Activated CD8-positive, alpha-beta memory T cell treated with anti-CD3 and anti-CD28 coated beads for 1 hour (primary cell): ENCODE measurements at places on chromosomes 3 and 15.

- no peak for DNase-seq
Observed at GRCh38 chr3:32121137-32121536, 14.7 kb downstream of the GPD1L start.

DNA sequence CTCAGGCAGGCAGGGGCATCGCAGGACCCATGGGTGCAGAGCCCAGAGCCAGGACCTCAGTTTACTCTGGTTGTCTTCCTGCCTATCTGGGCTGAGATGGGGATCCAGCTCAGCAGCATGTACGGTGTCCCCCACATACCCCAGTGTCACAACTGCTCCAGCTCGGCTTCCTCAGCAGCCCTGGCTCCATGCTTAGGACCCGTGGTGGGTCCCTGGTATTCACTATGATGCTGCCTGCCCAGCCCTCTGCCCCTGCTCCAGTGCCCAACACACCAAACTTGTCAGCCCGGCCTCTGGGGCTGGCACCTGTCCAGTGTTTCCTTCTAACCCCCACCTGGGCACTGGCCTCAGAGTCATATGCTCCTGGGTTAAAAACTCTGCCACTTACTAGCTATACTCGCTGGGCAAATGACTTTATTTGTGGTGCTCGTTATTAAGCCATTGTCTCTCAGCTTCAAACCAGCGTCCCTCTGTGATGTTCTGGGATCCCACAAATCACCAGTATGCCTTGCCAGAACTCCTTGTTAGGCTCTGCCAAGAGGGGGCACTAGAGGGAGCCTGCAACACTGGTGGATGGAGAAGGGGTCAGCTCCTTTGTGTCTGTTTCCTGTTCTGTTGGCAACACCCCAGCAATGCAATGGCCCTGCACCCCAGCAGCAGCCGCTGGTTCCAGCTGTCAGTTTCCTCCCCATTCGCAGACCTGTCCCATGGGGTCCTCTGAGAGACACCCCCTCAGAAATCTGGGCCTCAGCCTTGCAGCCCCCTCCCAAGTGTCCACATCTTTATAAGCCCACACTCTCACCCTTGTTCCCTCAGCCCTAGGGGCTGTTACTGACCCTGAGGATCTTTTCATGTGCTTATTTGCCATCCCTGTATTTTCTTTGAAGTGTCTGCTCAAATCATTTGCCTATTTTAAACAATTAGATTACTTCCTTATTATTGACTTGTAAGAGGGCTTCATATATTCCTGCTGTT lies 24.1 kb upstream of the MRPS22 start:
- DNase-seq, result no peak

DNA sequence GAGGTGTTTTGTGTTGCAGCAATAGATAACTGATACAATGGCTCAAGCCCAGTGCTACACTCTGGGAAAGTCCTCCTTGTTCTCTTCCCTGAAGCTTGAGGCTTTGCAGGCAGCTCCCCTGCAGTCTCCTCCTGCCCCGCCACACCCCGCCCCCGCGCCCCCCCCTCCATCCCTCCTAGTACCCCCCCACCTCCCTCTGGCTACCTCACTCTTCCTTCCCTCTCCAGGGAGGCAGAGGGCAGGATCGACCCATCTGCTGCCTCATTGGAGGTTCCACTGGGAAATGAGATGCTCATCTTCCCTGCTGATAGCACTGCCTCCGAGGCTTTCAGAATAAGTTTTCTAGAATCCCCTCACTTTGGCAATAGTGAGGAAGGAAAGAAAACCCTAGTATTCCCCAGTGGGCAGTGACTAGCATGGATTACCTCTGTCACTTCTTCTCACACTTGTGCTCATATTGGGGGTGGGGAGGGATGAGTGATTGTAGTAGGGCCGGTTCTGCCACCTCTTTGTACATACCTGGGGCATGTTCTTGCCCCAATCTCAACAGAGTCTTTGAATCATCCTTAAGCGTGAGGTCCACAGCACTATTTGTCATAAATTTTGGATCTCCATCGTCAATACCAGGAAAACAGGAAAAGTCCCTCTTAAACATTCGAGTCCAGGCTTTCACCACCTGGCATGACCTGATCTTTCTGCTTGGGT lies 16.3 kb upstream of the RAB7A start:
- DNase-seq, result no peak

DNA sequence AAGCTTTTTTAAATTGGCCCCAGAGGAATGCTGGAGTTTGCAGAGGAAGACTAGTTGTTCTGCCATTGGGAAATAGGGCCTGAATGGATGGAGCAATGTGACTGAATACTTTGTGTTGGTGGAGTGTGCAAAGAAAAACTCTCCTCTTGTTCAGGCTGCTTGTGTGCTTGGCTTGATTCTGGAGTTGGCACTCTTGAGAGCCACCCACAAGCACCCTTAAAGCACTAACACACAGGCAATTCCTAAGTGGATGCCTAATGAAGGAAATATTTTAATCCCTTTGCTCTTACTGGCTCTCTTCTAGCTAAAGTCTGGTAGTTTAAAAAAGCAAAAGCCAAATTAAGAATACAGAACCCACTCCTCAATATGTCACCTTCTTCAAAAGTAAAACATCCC lies 304.4 kb upstream of the C2CD4B start:
- DNase-seq, result no peak

- DNase-seq, result no peak
Observed at GRCh38 chr3:120416868-120417267, 33.9 kb downstream of the FSTL1 start.

- no peak for DNase-seq
Observed at GRCh38 chr3:149377408-149378364, at the start of gene TM4SF1. TM4SF1 (minus strand) TSS chr3:149377649; CDS start chr3:149377547, 102 bp downstream.

DNA sequence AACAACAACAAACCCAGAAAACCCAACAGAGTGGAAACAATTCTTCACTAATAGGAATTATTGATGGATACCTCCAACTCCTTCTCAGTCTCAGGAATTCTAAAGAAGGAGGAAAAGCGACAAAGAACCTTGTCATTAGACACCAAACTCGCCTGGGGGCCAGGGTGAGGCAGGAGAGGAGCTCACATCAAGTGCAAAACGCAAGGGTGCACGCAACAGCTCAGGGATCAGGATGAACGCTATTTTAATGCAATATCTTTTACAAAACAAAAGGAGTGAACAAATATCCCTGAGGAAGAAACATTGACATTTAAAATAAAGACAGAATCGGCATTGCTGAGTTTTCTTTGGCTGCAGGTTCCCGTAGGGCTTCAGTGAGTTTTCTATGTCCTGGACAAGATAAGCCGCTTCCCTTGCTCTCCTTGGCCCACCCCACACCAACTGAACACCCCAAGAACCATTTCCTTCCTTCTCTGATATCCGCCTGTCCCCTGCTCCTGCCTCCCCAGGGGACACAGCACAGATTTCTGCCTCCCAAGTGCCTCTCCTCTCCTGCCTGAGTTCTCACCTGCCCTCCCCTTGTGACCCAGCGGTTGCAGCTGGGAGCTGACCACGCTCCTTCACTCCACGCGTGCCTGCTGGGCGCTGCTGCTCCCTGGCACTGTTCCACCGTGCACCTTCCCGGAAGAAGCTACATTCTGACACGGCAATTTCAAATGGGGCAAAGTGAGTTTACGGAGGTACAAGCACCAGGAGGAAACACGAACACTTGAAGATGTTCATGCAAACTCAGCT lies 63.0 kb downstream of the ATP10A start:
- DNase-seq, result no peak

DNA sequence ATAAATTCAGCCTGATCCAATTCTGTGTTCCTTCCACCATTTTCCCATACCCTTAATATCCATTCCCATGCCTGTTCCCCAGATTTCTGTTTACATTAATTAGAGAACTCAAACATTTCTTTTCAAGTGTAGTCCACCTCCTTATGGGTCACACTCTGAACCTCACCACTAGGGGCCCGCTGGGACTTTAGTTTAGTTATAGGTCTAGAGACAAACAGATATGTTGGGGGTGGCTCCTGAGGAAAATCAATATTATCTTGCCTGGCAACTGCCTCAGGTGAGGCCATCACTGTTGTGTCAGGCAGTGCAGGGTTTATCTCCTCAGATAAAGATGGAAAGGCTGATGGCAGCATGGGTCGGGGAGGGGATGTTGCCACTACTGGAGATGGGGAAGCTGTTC lies 72.8 kb downstream of the CLDN1 start:
- DNase-seq, result no peak

GRCh38 chr15:58734859-58735258 lies 14.6 kb downstream of the ADAM10 start:
- DNase-seq, result no peak

DNA sequence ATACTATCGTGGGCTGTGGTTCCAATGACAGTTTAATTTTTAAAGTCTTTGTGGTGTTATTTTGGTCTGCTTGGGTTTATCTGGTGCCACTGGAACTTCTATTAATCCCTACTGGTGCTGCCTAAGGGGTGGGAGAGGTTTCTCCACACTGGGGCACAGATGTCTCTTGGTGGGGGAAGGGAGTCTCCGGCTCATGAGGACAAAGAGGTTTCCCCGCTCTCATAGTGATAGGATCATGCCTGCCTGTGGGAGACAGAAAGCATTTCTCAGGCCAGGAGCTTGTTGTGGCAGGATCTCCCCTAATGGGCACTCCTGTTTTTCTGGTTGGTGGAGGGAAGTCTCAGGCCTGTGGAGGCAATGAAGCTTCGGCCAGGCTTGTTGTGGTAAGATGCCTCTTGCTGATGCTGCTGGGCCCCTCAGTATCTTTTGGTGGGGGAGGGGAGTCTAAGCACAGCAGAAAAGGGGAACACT lies 84.3 kb upstream of the THRB start:
- no peak for DNase-seq

DNA sequence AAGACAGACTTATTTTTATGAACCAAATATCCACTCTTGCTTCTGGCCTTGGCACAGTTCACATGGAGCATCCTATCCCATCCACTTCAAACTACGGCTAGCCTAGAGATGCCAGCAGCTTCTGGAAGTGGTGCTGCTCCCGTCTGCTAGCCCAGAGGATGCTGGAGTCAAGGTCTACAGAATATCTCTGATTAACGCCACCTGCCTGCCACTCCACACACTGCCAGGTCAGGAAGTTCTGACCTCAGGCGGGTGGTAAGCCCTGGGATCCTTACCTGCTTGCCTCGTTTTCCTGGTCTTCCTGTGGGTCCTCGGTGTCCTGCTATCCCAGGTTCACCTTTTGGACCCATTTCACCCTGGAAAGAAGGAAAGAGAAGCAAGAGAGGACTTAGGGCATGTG lies 42.9 kb downstream of the EAF1 start:
- DNase-seq, result no peak

- no peak for DNase-seq
Observed at GRCh38 chr3:134753999-134754742, 40.9 kb upstream of the EPHB1 start.

- no peak for DNase-seq
Observed at GRCh38 chr3:122258757-122259371, 66.2 kb upstream of the CSTA start.

- no peak for DNase-seq
Observed at GRCh38 chr3:144263706-144264105, 292.1 kb downstream of the DIPK2A start.

DNA sequence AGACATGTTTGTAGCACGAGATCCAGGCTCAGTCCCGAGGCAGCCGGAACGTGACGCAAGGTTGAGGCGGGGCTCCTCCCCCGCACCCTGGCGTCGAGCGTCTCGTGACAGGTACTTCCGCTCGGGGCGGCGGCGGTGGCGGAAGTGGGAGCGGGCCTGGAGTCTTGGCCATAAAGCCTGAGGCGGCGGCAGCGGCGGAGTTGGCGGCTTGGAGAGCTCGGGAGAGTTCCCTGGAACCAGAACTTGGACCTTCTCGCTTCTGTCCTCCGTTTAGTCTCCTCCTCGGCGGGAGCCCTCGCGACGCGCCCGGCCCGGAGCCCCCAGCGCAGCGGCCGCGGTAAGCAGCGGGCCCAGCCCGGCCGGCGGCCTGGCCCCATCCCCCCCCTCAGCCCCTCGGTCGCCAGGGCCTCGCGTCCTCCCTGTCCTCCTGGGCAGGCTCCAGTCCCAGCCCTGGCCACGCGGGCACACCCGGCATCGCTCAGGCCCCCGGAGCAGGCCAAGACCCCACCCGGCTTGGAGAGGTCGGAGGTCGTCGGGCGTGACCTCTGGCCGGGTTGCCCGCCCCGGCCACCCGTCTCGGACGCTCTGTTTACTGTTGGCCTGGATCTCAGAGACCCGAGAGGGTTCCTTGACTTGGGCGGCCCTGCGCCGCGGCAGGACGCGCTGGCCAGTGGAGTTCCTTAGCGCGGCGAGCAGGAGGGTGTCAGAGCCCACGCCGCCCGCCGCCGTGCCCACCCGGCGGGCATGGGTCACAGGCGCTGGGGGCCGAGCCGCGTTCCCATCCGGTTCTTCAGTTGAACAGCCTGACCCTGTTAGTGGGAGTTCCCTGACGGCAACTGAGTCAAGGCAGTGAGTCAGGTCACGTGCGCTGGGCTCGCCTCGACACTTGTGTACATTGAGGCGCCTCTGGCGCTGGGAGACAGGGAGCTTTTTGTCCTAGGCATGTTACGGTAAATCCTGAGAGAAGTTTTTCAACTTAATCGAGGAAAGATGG lies at the start of gene RAB7A:
Gene RAB7A (plus strand): TSS at position 161 of the 994 bp plus-strand sequence. CDS start 69,185 bp downstream, outside the sequence.
- peak; percentile 92 for DNase-seq

GRCh38 chr3:157067114-157067513 lies 92.8 kb downstream of the CCNL1 start:
- DNase-seq, result no peak

- DNase-seq, result no peak
Observed at GRCh38 chr15:101009176-101009575, 90.0 kb downstream of the LRRK1 start.

DNA sequence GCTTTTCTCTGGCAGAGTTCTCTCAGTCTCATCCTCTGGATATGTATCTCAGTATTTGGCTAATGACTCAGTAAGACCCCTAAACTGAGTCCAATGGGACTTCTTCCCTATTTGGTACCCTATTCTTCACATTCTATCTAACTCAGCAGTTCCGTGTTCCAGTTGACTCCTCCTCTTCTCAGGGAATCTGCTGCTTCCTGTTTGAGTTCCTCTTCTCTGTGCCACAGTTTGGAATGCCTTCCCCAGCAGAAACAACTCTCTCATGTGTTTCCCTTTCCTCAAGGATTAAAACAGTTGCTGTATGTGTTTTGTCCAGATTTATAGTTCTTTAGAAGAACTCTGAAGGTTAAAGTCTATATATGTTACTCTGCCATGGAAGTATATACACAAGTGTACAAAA lies 344.0 kb upstream of the RARB start:
- no peak for DNase-seq

- DNase-seq, result no peak
Observed at GRCh38 chr3:50173685-50174516, 17.5 kb upstream of the GNAT1 start.

DNA sequence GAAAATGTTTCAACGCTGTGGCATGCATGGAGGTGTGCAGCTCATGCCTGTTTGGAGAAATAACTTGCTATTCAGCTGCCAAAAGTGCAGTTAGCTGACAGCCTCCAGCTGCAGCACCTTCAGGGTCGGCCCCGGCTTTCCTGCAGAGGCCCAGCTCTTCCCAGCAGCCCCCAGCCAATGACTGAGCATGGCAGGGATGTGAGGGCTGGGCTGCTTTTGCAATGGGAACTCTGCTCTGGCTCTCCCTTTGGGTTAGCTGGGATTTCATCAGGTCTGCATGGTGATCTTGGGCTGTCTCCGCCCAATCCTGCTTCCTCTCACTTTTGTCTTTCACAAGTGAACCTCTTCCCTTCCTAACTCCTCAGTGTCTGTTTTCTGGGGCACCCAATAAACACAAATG lies 396.6 kb downstream of the EPHB1 start:
- no peak for DNase-seq
